Myometrial cell (primary cell): ENCODE measurements at places on chromosomes 3 and 15. TPM values are rescaled to one million over a fixed set of nuclear protein-coding genes. Genes with fewer than 3 reads are reported as not detected.

The WNT7A gene
- total RNA-seq, result not detected in 2 replicates

The STXBP5L gene
- not detected in 2 replicates for total RNA-seq

The SLC22A13 gene
- total RNA-seq, result not detected in 2 replicates

The TPM1 gene
- total RNA-seq, result 331 and 365 TPM in 2 replicates

The CAMP gene
- total RNA-seq, result not detected in 2 replicates

The GP5 gene
- total RNA-seq, result under 0.01 TPM in 2 replicates

The TP63 gene
- not detected in 2 replicates for total RNA-seq

The CHL1 gene
- not detected in 2 replicates for total RNA-seq

The ZDHHC19 gene
- not detected in 2 replicates for total RNA-seq

The SNX22 gene
- 0.18 TPM in 1 of 2 replicates, not detected in the other for total RNA-seq

The PIGZ gene
- total RNA-seq, result 1.7 and 2.1 TPM in 2 replicates

The CLRN1 gene
- not detected in 2 replicates for total RNA-seq

The SOX2 gene
- not detected in 2 replicates for total RNA-seq
